ENCODE measurements at places on chromosomes 16 and 17.

GRCh38 chr17:47733047-47733673, at the start of gene TBX21:
TBX21 (plus strand) TSS chr17:47733236; CDS start chr17:47733455, 219 bp downstream.
- peak; percentile 90 for DNase-seq

GRCh38 chr16:55662644-55663031, 6.8 kb downstream of the SLC6A2 start:
- no peak for DNase-seq

GRCh38 chr16:23290189-23291062, 11.7 kb upstream of the SCNN1B start:
- no peak for DNase-seq

DNA sequence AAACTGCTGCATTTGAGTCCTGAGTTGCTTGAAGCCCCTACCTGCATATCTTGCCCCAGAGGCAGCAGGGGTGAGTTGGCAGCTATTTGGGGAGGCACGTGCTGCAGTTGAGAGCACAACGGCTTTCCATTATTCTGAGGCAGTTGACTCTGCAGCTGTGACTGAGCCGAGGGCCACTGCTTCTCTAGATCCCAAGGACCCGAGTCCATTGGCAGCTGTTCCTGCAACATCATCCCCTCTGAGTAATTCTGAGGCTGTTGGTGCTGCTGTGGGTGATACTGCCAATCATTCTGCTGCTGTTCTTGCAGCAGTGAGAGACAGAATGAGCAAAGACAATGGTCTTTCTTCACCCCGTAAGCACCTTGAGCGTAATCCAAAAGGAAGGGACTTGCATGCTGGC, 12.7 kb downstream of the TERF2IP start:
- no peak for DNase-seq

DNA sequence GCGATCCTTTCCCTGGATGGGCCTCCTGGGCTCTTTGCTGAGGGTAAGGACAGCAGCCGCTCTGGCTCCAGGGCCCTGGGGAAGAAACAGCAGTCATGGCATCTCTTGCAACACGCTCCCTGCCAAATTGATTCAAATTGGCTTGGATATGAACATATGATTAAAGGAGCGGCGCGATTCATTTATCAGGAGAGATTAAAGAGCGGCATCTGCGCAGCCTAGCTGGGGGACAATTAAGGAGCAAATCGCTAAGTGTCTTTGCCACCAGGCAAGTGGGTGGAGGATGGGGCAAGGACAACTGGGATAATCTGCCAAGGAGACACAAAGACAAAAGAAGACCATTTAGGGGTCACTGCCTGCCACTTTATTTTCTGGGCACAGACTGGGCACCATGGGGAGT, 27.8 kb downstream of the PIPOX start:
- DNase-seq, result no peak
